ENCODE measurements at places on chromosomes 11 and 22. TPM values are rescaled to one million over a fixed set of nuclear protein-coding genes. Genes with fewer than 3 reads are reported as not detected.
A peak's percentile ranks its signal among the peaks of the same experiment; 100 is the strongest.

DNA sequence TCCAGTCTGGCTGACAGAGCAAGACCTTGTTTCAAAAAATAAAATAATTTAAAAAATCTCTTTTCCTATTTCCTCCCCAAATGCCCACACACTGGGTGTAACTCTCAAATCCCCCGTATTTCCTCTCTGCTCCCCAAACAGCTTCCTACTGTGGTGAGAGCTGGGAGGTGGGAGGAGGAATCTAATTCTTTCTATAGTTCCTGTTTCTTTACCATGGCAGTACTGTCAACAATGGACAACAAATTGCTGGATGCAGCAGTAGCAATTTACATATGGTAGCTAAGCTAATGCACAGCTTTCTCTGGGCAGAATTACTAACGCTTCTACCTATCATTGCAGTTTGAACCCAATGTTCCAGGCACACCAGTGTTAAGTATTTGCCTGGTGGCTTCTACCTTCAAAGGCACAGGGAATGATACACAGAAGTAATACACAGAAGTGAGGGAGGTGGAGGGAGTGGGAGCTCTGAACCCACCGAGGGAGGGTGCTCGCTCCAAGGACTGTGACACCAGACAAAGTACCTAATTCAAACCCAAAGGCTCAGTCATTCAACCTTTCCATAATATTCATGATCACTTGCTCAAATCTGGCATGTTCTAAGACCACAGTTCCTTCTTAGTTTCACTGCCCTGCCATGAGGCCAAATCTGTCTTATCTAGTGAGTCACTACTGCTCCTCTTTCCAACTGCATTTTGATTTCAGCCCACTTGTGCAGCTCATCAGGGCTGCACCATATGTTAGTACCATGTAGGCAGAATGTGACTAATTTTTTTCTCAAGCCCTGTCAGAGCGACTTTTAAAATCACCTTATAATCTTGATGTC lies 37.9 kb downstream of the CELF1 start:
- peak; percentile 76 for DNase-seq

KRTAP5-2 gene
- total RNA-seq, result not detected

ANO3 gene
- total RNA-seq, result 0.45 TPM

DNA sequence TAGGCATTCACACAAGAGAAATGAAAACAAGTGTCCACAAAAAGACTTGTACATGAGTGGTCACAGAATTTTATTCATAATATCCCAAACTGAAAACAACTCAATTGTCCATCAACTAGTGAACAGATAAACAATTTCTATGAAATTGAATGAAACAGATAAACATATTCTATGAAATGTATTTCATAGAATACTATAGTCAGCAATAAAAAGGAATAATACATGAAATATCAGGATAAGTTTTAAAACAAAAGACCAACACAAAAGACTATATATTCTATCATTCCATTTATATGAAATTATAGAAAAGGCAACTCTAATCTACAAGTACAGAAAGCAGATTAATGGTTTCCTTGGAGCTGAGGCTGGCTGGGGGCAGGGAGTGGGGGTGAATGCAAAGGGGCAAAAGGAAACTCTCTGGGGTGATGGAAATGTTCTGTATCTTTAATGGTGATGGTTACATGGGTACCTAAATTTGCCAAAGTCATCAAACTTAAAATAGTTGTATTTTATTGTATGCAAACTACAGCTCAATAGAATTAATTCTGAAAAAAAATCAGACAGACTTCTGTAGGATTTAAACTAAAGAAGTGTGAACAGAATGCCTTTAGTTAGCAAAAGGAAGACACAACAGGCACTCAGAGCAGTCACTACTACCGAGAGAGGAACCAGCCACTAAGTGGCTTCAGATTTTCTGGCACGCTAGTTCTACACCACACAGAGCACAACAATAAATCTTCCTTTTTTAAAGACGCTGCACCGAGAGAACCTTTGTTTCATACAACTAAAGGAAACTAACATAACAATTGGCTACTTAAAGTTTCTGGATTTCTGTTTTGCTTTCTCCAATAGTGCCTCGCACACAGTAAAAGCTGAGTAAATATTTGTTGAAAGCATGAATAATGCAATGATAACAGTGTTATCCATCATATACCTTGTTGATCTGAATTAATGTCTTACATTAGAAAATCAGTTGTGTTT lies 15.4 kb downstream of the CCDC34 start:
- no peak for DNase-seq

GRCh38 chr11:113351068-113351450 lies 36.5 kb upstream of the ANKK1 start:
- DNase-seq, result peak; percentile 32

DNA sequence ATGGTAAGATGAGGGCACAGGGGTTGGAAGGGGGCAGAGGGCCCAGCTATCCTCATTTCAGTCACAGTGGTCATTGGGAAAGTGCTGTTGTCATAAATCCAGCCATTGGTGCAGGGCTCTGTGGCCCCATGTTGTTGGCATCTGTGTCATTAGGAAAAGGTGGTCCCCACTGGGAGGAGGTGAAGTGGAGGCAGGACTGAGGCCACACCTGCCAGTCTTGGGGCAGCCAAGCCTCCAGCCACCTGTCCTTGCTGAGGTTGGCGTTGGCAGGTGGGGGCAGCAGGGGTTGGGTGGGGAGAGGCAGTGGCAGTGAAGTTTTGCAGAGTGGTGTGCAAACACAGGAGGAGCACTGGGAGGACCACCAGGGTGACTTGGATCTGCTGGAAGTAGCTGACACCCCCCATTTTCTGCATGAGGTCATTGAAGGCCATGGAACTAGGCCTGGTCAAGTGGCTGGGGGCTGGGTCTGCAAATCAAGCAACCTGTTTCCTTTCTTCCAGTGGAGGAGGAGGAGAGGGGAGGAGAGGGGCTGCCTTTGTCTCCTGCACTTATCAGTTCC lies 25.3 kb downstream of the SLC22A6 start:
- no peak for DNase-seq

DNA sequence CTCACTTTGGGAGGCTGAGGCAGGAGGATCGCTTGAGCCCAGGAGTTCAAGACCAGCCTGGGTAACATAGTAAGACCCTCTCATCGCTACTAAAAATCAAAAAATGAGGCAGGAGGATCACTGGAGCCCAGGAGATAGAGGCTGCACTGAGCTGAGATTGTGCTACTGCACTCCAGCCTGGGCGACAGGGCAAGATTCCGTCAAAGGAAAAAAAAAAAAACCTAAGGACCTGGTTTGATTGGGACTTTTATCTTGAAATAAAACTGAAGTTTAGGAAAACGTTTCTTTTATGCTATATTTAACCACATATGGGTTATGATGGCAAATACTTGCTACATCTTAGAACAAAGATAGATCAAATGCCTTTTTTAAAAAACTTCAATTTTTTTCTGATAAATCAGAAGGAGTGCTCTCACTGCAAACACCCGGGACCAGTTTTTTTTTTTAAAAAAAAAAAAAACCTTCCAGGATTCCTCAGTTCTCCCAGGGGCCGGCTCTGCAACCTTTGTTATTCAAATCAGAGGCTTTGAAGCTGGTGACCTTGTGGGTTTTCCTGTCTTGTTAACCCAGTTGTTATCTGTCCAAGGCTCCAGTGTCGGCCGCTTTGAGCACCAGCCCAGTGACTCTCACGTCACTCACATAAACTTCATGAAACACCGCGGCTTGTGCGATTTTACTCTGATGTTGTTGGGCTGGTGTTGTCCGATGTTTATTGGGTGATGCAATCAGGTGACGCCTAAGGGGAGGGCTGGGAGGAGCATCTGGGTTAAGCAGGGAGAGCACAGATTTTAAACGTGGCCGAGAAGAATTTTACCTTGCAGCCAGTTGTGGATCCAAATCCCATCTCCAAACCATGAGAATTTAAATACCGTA lies 24.7 kb upstream of the SLC22A12 start:
- peak; percentile 74 for DNase-seq

GRCh38 chr11:37574361-37574760 lies 976.3 kb upstream of the RAG2 start:
- DNase-seq, result no peak

DNA sequence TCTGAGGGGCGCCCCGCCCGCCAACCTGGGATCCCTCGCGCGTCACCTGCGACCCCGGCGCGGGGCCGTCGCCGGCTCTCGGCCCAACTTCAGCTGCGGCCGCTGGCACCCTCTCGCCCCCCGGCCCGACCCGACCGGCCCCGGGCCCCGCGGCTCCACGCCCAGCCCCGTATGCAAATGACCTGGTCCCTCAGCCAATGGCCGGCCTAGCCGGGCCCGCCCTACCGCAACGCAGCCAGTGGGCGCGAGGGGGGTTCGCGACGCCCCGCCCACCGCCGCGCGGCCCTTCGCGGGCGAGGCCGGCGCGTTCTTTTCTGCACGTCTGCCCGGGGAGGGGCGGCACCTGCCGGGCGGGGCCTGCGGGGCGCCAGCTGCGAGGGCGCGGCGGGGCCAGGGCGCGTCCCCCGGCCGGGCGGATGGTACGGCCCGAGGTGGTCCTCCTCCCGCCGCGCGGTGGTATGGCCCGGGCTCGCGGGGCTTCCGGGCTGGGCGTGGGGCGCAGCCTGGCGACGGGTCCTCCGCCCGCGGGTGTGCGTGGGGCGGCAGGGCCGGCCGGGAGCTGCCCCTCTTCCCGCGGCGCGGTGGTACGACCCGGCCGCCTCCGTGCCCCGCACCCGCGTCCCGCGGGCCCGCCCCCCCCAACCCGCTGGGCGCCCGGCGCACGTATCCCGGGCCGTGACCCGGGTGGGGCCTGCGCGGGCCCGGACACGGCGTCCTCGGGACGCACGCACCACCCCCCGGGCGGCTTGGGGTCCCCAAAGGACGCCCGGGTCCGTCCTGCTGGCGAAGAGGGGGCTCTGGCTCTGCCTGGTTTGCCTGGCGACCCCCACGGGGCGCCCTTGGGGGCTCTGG lies 7.7 kb upstream of the PHRF1 start:
- peak; percentile 95 for DNase-seq

NRXN2 gene
- total RNA-seq, result 134 TPM

- no peak for DNase-seq
Measured at GRCh38 chr11:104098132-104098531, 61.7 kb downstream of the DDI1 start.

MS4A1 gene
- not detected for total RNA-seq

PKDREJ gene
- under 0.01 TPM for total RNA-seq

DNA sequence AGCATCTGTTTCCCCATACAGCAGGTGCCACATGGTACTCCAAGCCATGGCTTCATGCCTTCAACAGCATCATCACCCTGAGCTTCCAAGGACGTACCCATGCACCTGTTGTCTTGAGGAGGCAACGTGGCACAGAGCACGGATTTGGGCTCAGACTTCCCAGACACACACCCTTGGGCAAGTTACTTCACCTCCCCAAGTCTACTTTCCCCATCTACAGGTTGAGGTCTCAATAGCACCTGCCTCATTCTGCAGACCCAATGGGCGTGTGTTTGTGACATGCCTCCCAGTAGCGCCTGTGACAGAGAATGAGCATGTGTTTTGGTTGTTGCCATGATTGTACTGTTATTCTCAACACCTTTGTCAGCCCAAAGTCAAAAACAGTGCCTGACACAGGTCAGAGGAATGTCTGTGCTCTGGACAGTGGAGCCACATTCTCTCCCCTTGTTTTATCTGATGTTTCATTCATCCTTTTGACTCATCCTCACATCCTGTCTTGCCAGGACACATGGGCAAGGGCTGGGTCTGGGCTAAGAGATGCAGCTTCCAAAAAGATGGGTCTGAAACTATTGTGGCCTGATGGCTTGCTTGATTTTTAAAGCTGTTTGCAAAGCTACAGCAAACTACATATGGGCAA lies 53.4 kb upstream of the CCND1 start:
- DNase-seq, result no peak

- DNase-seq, result no peak
Measured at GRCh38 chr11:27705873-27706820, 5.9 kb upstream of the BDNF start.

- peak; percentile 46 for DNase-seq
Measured at GRCh38 chr11:128262463-128263345, 324.7 kb downstream of the ETS1 start.

MMP8 gene
- 0.09 TPM for total RNA-seq

GRCh38 chr22:26406118-26406517 lies 22.9 kb upstream of the ASPHD2 start:
- DNase-seq, result no peak

Measured in cerebellum (tissue), 4 donors.